ENCODE measurements at places on chromosomes 3 and 15. TPM values are rescaled to one million over a fixed set of nuclear protein-coding genes. Genes with fewer than 3 reads are reported as not detected.

DNA sequence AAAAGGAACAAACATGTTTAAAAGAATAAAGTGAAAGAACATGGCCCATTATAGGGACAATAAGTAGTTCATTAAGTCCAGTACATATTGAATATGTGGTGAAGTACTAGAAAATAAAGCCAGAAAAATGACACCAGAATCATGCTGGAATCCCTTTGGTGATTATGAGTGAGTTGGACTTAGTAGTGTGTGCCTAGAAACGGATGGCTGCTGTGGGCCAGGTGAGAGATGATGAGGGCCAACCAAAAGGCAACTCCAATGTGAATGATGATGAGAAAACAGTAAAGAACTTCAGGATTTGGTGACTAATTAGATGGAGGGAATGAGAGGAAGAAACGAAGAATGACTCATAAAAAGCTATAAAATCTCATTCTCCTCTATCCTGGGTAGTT lies 3.3 kb downstream of the CRYGS start:
- DNase-seq: no peak

DNA sequence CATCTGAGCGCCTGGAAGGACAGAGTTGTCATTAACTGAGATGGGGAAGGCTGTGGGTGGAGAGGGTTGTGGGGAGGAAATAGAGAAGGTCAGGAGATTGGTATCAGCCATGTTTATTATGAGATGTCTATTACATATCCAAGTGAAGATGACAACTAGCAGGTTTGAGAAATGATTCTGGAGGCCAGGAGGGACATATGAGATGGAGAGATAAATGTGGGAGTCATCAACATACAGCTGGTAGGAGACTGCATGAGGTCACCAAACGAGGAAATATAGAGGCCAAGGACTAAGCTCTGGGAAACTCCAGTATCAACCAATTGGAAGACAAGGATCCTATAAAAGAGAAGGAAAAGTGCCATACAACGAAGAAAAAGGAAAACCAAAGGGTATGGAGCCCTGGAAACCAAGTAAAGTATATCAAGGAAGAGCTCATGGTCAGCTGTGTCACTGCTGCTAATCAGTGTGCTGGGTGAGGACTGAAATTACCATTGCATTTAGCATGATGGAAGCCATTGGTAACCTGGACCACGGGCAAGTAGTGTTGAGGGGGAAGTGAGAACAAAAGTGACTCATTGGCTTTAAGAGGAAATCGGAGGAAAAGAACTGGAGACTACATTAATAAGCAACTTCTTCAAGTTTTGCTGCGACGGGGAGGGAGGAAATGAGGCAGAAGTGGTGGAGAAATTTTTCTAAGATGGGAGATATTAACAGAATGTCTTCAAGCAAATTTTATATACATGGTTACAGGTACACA lies 14.0 kb upstream of the UACA start:
- no peak for DNase-seq

Gene GOLGA8K
- 0.24 TPM for polyA plus RNA-seq

DNA sequence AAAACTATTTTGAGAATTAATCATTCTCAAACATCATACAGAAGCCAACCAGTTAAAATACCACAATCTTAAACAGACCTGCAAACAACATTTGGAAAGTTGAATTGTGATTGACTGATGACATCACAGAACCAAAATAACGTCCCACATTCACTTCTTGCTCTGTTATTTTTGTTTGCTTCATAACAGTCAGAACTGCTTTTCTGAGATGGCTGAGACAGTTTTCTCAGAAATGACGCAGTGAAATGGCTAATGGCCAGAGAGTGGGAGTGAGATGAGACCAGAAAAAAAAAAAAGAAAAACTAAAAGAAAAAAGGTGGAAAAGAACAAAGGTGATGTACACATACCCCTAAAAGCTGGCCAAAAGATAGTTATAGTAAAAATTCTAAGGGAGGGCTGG lies 1061.2 kb downstream of the FHIT start:
- DNase-seq: no peak

GRCh38 chr3:23785882-23786281 lies 19.9 kb upstream of the UBE2E1 start:
- DNase-seq: no peak

Gene SI
- polyA plus RNA-seq: not detected

Gene ALPK3
- 3.7 TPM for polyA plus RNA-seq

DNA sequence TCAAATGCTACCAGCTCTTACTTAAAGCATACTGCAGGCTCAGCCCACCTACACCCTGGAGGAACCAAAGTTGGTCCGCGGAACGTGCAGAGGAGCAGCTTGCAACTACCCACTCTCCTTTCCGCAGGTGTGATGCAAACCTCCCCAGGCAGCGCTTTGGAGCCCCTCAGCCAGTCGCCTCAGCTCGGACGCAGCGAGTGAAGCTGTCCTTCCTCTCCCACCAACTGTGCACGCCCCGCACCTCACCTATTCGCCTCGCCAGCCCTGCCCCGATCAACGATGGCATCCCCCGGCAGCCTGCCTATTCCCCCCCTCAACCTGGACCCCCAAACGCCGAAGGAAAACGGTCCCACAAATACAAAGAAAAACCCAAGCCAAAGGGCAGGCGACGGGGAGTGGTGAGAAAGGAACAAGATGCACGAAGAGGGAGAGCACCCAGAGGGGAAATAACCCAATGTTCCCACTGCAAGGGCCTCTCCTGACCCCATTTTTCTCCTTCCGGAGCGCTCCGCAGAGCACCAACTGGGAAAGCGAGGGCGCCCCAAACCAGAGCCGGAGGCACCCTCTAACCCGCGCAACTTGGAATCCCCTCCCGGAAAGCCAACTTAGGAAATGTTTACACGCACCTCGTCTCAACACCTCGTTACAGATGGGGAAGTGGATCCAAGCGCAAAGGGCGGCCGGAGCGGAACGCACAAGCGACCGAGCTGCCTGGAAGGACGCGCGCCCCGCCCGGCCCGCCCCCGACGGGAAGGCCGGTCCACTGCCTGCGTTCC lies 665 bp downstream of the GLB1 start:
- peak; percentile 60 for DNase-seq

Gene EEFSEC
- 9.5 TPM for polyA plus RNA-seq

GRCh38 chr15:33825453-33825852 lies 142.8 kb upstream of the CHRM5 start:
- DNase-seq: no peak

- no peak for DNase-seq
Observed at GRCh38 chr15:32910839-32911238, 193.0 kb downstream of the GREM1 start.

DNA sequence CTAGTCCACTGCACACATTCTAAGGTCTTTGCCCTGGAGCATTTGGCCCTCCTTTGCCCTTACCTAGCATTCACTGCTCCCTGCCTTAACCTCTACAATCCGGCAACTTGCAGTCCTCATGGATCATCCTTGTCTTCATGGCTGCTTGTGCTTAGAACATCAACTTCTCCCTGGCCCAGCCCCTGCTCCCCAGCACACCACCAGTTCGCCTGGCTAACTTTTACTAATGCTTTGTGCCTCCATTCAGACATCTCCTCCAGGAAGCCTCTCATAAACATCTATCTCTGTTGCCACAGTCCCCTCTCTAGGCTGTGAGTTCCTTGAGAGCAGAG lies 57.1 kb downstream of the AAGAB start:
- no peak for DNase-seq

DNA sequence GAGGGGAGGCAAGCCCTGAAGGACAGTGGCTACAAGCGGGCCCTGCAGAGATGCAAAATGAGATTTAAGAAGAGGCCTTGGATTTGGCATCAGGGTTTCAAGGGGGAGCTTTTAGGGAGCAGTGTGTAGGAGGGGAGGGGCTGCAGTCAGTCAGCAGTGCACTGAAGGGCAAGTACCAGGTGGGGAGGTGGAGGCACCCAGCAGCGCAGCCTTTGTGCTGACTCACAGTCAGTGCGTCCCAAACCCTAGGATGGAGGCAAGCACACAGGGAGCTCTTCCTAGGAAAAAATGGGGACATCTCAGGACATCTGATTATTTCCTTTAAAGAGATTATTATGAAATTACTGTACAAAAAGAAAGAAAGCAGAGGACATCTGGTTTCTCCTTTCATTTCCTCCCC lies 80.0 kb downstream of the AAGAB start:
- no peak for DNase-seq

DNA sequence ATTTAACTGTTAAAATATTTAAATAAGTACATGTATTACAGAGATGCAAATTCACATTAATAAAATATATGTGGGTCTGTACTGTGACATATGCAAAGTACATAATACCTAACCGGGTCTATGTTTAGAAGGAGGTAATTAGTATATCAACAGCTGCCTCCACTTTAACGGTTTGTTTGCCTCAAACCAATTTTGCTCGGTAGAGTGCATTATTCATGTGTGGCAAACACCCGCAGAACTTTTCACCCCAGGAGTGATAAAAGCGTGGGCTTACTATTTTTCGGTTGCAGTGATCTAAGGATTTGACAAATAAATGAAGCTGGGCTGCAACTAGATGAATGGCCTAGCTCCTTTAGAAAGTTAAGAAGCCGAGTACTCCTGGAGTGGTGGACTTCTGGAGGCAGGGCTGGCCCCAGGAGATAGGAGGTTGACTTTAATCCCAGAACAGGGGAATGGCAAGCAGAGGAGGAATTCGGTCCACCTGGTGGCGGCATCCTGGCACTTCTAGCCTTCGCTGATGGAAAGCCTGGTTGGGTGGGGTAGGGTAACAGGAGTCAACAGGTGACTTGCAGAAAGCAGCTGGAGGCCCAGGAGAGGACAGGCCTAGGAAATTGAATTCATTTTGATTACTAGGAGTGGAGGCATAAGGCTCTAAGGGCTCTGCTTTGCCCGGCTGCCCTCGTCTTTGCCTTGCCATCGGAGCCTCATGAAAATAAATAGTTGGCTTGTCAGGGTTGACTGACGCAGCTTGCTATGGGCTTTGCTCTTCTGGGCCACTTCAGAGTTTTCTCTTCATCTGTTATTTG lies 2.4 kb downstream of the SLCO3A1 start:
- peak; percentile 94 for DNase-seq

Gene GPR171
- 3.4 TPM for polyA plus RNA-seq

Gene OTOL1
- polyA plus RNA-seq: not detected

Gene GOLGA8J
- polyA plus RNA-seq: not detected

Gene THAP10
- 4.5 TPM for polyA plus RNA-seq

- DNase-seq: peak; percentile 73
Observed at GRCh38 chr3:127959873-127960272, 44.8 kb downstream of the KBTBD12 start.

DNA sequence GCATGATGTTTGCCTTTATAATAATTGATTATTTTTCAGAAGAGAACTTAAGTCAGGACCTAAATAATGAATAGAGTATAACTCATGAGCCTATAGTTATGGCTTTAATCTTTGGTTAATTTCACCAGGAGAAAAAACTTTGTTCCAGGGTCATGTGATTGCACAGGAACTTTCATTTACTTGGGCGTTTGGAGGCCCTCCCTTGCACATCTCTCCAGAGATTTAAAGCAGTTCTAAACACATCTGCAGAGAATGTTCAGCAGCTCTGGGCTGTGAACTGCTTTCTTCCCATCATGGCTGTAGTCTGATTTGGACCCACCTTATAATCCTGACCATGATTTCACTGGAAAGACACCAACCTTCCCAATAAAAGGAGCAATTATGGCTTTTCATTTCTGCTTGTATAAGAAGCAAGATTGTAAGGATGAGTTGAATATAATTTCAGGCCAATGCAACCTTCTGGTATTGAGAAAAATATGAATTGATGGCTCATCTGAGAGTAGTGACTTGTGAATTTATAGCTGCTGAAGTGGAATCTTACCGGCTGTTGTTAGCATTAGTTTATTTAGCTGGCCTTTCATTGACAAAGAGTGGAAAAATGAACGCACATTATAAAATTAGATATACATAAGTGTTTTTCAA lies 80.9 kb upstream of the PRTG start:
- no peak for DNase-seq

- DNase-seq: no peak
Observed at GRCh38 chr15:29289173-29289572, 19.6 kb upstream of the NSMCE3 start.

- peak; percentile 47 for DNase-seq
Observed at GRCh38 chr3:171874251-171874681, 31.1 kb downstream of the TMEM212 start.

DNA sequence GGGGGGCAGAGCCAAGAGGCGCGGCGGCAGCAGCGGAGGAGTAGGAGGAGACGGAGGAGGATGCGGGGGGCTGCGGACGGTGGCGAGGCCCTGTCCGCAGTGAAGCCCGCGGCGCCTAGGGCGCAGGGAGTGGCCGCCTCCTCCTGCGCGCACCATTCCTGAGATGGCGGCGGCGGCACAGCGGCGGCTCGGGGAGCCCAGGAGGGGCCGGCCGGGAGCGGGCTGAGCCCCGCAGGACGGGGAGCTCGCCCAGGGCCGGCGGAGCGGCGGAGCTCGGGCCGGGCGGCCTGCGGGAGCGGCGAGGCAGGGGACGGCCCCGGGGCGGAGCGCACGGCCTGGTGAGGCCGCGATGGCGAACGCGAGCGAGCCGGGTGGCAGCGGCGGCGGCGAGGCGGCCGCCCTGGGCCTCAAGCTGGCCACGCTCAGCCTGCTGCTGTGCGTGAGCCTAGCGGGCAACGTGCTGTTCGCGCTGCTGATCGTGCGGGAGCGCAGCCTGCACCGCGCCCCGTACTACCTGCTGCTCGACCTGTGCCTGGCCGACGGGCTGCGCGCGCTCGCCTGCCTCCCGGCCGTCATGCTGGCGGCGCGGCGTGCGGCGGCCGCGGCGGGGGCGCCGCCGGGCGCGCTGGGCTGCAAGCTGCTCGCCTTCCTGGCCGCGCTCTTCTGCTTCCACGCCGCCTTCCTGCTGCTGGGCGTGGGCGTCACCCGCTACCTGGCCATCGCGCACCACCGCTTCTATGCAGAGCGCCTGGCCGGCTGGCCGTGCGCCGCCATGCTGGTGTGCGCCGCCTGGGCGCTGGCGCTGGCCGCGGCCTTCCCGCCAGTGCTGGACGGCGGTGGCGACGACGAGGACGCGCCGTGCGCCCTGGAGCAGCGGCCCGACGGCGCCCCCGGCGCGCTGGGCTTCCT lies at the start of gene GPR27:
GPR27 (plus strand) TSS at position 155 of the 909 bp plus-strand sequence; CDS start at position 350, 195 bp downstream.
- DNase-seq: peak; percentile 57

Gene CAMK2N2
- polyA plus RNA-seq: 0.63 TPM

- no peak for DNase-seq
Observed at GRCh38 chr3:122962149-122962548, 65.4 kb downstream of the SEMA5B start.

Gene C3orf70
- polyA plus RNA-seq: 0.42 TPM

GRCh38 chr3:182268711-182269110 lies 524.6 kb upstream of the ATP11B start:
- no peak for DNase-seq

GRCh38 chr3:72401005-72401545 lies 447.2 kb downstream of the SHQ1 start:
- DNase-seq: no peak

- no peak for DNase-seq
Observed at GRCh38 chr3:73280746-73281145, 219.3 kb downstream of the EBLN2 start.

Gene CCR9
- not detected for polyA plus RNA-seq
